ENCODE measurements at places on chromosomes 3 and 15.

DNA sequence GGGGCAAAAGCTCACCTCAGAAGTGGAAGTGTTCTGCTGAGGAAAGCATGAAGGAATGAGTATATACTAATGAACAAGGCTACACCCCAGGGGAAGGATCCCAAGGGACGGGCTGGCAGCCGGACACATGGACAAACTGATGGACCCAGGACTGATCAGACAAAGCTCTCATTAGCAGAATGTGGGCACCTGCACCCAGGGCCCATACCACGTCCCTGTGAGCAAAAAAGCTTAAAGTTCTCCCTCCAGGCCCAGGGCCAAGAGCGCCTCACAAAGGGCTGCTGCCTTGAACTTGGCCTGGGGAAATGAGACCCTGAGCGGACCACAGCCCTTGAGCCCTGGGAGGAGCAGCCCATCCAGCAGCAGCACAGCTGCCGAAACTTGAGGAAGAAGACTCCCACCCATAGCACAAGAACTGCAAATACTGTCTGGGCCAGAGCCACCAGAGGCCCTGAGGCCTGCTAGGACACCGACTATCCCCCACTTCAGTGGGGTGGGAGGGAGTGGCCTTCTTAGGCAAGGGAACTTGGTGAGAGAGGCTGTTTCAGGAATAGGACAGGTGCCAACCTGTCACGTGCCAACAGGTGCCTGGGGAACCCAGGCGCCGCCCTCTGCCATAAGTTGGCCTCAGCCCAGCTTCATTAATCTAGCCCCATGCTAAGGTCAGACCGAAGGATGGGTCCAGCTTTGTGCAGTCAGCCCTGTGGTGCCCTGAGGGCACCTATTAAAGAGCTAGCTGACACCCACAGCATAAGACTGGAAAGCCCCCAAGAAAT, 2.3 kb upstream of the GMPPB start:
- DNase-seq, result no peak

DNA sequence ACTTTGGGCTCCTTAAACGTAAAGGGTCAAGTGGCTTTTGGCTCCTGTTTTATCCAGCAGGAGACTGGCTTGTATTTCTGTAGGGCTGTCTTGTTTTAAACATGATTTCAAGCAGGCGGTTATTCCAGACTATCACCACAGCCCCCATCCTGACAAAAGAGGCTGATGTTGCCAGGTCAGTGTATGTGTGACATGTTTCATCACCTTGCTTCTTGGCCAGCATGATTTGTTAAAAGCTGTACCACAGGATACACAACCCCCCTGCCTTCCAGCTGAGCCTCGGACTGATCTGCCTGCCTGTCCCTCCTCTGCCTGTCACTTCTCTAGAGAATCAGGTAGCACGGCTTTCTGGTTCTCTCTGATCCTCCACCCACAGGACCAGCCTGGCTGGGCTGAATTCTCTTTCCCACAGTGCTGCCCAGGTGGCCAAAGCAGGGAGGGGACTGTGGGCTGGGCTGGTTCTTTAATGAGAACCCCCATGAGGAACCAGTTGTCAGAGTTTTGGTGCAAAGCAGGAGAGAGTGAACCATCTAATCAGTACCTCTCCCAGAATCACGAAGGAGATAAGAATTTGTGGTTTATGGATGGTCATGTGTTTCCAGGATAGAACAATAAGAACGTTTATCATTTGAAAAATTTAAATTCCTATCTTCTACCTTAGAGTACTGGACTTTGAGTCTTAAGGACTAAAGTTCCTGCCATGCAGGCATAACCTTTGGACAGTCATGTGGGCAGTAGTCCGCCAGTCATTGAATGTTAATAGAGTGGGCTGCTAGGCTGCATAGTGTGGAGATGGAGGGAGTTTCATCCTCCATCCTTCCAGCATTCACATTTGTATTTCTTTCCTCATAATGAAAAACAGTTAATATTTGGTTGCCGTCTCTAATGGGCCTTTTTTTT, 8.8 kb downstream of the ABHD6 start:
- no peak for DNase-seq

DNA sequence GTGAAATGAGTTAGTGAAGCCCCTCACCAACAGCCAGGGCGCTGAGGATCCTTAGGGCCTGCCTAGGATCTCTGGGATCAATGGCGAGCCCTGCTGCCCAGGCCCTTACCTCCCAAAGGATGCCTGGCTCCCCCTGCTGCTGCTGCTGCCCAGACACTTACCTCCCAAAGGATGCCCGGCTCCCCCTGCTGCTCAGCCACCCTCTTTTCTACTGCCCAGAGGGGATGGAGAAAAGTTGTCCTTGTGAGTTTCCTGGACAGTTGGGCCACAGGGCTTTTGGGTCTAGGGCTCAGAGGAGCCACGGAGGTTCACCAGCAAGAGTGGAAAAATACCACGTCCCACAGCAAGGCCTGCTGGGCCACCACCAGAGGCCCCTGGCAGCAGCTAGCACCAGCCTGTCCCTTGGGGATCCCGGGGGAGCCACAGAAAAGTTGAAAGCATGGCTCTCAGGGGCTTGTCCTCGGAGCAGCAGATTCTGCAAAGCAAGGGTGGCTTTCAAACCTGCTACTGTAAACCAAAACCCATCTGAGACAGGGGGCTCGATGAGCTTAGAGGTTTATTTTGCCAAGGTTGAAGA, 59.4 kb downstream of the SLC6A6 start:
- peak; percentile 63 for DNase-seq

GRCh38 chr3:50825841-50826240, 151.1 kb downstream of the DOCK3 start:
- DNase-seq, result no peak

GRCh38 chr15:90400005-90400758, 12.1 kb downstream of the IQGAP1 start:
- peak; percentile 52 for DNase-seq

GRCh38 chr3:79606414-79606813, 161.4 kb downstream of the ROBO1 start:
- no peak for DNase-seq

DNA sequence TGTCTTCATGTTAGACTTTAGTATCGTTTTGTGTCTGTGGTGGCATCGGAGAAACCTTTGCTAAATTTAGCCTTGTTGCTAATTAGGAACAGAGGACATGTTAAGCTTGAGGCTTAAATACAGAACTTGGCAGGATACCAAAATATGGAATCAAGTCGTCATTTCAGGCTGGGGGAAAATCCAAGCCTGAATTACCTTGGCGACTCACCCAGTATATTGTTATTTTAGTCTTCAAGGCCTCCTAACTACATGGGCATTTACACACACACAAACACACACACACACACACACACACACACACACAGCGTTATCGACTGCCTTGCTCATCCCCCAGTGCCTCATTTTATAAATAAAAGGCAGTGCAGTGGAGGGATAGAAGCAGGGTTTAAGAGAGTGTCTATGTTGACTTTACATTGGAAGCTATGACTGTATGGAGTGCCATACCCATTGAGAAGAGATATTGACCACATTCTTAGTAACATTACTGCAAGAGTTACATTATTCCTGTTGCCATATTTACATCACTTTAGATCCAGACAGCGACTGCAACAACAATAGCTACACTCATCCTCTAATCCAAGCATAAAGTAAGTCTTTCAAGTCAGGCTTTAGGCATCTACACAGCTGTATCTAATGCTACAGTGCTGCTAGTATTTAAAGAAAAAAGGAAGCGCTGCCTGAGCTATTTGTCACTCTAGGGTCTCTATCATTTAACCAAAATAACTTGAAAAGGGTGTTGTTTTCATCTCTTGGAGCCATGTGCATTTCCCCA, 210.8 kb upstream of the SEMA6D start:
- peak; percentile 58 for DNase-seq

DNA sequence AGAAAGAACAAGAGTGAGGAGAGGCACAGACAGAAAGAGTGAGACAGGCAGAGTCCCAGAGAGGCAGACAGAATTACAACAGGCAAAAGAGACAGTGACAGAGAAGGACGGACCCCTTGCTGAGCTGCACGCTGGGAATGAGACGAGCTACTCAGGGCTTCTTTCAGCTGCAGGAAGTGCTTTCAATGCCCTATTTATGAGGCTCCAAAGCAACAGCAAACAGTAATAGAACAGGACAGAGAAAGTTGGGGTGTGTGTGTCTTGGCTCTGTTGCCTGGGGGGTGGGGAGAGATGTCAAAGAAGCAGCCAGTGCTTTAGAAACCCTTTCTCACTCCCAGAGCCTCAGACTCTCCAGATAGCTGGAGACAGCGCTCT, 502 bp upstream of the TIMP4 start:
- DNase-seq, result no peak

DNA sequence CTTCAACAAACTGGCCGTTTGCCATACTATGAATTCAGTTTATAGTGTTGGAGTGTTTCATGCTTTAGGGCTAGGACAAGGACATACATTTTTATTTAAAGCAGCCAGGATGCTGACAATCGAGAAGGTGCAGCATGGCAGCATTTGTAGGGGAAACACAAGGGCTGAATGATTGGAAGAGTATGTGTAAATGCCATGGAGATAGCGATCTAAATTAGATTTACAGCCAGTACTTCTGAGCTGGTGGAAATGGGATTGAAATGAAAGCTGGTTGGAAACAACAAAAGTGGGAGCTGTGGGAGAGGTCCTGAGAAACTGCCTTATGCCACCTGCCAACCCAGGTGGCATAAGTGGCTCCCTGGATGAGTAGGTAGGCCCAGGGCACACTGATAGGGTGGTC, 209.9 kb upstream of the MRPL3 start:
- DNase-seq, result no peak
